Activated T-cell treated with anti-CD3 and anti-CD28 coated beads, Interleukin-2, amount 50 U/mL, for 72 hours (primary cell): ENCODE measurements at places on chromosomes 11 and 22.

GRCh38 chr11:69321877-69322361 is 28.0 kb downstream of the MYEOV start:
- no peak for DNase-seq
- H3K36me3 ChIP-seq, result no peaks in the 10 kb centered on the region
- H3K4me3 ChIP-seq, result no peak overlapping the region
- H3K27ac ChIP-seq, result no peak overlapping the region
- H3K27me3 ChIP-seq, result no peaks in the 10 kb centered on the region
- H3K4me1 ChIP-seq, result peaks cover 7% of the 10 kb centered on the region

- no peaks in the 10 kb centered on the region for H3K27me3 ChIP-seq
- no peak overlapping the region for H3K27ac ChIP-seq
- H3K36me3 ChIP-seq, result no peaks in the 10 kb centered on the region
- no peak for DNase-seq
Measured at GRCh38 chr22:49148895-49149418, 678.7 kb downstream of the BRD1 start.

GRCh38 chr11:59302991-59303390 is 55.7 kb upstream of the OR5AN1 start:
- H3K36me3 ChIP-seq, result no peaks in the 10 kb centered on the region
- no peak overlapping the region for H3K4me3 ChIP-seq
- H3K4me1 ChIP-seq, result no peaks in the 10 kb centered on the region
- H3K27ac ChIP-seq, result no peak overlapping the region
- no peak for DNase-seq

DNA sequence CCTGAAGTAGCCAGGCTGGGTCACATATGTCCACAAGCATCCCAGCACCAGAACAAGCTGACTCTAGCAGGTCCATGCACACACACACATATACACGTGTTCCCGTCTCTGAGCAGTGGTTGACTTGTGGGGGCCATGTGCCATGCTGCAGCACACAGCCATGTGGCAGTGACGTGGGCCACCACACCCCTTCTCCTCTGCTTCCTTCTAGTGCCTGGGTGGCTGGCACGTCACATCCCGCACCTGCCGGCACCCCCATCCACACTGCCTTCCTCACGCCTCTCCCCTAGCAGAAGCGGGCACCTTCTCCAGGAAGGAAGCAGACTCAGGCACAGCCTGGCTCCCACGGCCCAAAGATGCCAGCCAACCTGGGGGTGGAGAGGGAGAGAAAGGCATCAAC is 9.5 kb downstream of the SYT7 start:
- peaks cover 35% of the 10 kb centered on the region for H3K27me3 ChIP-seq
- H3K4me1 ChIP-seq, result peaks cover 6% of the 10 kb centered on the region
- H3K27ac ChIP-seq, result no peak overlapping the region
- no peaks in the 10 kb centered on the region for H3K36me3 ChIP-seq
- DNase-seq, result no peak
- H3K4me3 ChIP-seq, result no peak overlapping the region

DNA sequence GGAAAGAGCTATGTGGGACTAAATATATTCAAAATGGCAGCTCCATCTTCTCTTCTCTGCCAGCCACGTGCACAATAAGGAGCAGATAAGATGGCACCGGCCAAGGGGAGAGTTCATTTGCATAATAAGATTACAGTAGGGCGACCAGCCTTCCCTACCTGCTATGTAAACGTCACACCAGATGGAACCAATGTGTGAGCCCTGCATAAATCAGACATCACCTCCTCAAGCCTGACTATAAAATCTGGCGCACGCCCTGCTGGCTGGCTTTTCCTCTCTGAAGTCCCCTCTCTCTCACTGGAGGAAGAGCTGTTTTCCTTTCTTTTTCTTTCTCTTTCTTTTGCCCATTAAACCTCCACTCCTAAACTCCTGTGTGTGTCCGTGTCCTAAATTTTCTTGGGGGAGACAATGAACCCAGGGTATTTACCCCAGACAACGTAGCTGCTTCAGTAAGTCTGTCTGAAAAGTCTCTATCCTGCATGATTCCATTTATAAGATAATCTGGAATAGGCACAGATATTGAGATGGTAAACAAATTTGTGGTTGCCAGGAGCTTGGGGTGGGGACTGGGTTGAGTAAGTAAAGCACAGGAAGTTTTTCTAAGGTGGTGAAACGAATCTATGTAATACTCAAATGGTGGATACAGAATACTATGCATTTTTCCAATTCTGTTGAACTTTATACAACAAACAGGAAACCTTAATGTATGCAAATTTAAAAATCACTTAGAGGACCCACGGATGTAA is 670.0 kb upstream of the KIRREL3 start:
- no peaks in the 10 kb centered on the region for H3K36me3 ChIP-seq
- H3K4me3 ChIP-seq, result no peak overlapping the region
- H3K4me1 ChIP-seq, result no peaks in the 10 kb centered on the region
- no peak overlapping the region for H3K27ac ChIP-seq
- no peaks in the 10 kb centered on the region for H3K27me3 ChIP-seq

DNA sequence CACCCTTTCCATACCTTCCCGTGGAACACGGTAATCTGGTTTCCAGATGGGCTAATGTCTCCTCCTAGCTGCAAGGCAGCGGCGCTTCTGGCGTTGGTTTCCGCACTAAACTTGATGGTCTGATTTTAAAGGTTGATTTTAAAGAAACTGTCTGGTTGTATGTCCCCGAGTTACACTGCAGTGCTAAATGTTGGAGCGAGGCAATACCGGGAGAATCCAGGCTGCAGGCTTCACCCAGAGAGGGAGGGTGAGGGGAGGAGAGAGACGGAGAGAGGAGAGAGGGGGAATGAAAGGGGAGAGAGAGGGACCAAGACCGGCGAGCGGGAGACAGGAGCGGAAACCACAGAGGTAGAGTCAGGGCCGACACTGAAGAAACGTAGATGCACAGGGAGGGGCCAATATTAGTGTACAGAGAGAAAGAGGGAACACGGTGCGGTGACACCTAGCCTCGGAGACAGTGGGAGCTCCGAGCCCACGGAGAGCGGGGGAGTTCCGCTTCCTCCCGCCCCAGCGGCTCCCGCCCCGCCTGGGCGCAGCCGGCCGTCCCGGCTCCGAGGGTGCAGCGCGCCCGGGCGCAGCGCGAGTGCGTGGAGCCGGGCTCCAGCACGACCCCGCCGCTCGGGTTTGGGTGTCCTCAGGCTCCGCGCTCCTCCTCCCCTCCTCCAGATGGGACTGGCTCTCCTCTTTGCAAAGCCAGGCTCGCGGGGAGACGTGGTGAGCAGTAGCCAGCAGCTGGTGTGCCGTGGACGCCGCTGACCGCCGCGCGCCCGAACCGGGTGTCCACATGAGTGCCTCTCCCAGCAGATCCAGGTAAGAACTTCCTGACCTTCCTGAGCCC is 71.9 kb upstream of the GRAMD1B start:
- H3K4me1 ChIP-seq, result peaks cover 68% of the 10 kb centered on the region
- H3K27me3 ChIP-seq, result peaks cover 58% of the 10 kb centered on the region
- peak; percentile 56 for DNase-seq
- peaks cover 8% of the 10 kb centered on the region for H3K36me3 ChIP-seq
